ENCODE measurements at places on chromosomes 5 and 9.

GRCh38 chr5:134965271-134965825 lies 2.4 kb upstream of the CATSPER3 start:
- DNase-seq, result no peak

DNA sequence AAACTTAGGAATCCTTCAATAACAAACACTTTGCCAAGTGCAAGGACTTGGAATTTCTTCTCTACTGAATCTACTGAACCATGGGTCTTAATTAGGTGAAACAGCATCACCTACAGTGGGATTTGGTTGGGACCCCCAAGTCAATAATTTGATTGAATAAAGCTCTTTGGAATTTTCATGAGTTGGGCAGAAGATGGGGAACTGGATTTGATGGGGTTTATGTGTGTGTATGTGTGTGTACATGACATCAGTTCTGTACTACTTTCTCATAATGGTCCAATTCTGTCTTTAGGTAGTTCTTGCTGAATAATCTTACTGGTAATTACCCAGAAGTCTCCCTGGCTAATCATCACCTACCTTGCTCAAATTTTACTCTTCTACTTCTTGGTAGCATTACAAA lies 198.4 kb upstream of the TBCA start:
- DNase-seq, result no peak

DNA sequence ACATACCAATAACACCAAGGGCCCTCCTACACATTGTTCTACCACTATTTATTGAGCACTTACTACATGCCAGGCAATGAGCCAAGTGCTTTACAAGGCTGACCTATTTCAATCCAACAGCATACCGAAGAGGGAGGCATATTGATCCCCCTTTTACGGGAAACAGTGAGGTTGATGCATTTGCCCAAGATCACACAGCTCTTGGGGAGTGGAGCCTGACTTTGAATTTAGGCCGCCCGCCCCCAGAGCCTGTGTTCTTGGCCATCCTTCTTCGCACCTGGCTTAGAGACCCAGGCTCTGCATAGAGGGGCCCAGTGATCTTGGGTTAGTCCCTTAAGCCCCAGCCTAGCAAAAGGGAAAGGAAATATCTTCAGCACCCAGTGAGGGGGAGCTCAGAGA lies 158.1 kb upstream of the IER5L start:
- peak; percentile 79 for DNase-seq

DNA sequence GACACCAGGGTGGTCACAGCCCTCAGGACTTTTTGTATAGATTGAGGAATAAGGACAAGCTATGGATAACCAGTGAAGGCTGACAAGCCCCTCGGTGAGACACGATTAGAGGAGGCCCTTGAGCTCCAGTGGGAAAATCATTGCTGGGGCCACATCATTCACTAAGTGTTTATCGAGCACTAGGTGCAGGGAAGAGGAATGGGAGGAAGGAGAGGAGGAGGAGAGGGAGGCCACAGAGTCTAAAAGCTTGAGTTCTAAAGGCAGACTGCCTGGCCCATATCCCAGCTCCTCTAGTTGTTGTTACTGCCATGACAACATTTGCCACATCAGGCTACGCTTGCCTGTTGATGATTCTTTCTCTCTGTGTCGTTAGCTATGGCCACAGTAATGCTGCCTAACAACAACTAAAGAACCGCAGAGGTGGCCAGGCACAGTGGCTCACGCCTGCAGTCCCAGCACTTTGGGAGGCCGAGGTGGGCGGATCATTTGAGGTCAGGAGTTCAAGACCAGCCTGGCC lies 37.6 kb downstream of the NKX2-5 start:
- DNase-seq, result no peak

GRCh38 chr5:38776149-38776896 lies 69.5 kb upstream of the OSMR start:
- peak; percentile 23 for DNase-seq

GRCh38 chr9:75657015-75657414 lies 233.5 kb upstream of the PCSK5 start:
- DNase-seq, result no peak

GRCh38 chr9:35835766-35836165 lies 6.7 kb downstream of the TMEM8B start:
- no peak for DNase-seq
